ENCODE measurements at places on chromosomes 12 and 14.

DNA sequence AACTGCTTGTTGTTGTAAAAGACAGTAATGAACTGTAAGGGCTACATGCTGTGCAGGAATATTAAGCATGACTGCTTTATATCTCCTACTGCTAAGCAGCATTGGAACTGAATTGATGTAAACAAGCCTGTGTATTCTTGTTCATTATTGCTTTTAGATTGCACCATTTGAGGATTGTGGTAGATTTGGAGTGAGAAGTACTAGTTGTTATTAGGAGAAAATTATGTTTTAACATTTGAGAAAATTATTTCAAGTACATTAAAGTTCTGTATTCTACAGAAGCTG lies 212.7 kb downstream of the ERC1 start:
- DNase-seq, result no peak

- DNase-seq, result no peak
These were observed 299.0 kb downstream of the TTC6 start for GRCh38 chr14:37894463-37894862.

DNA sequence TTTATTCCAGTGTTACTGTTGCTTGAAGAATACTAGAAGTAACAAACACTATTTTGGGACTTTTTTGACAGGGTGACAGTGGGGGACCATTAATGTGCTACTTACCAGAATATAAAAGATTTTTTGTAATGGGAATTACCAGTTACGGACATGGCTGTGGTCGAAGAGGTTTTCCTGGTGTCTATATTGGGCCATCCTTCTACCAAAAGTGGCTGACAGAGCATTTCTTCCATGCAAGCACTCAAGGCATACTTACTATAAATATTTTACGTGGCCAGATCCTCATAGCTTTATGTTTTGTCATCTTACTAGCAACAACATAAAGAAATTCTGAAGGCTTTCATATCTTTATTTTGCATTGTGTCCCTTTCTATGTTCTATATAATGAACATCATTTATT lies 44.5 kb downstream of the TMPRSS12 start:
- no peak for DNase-seq

DNA sequence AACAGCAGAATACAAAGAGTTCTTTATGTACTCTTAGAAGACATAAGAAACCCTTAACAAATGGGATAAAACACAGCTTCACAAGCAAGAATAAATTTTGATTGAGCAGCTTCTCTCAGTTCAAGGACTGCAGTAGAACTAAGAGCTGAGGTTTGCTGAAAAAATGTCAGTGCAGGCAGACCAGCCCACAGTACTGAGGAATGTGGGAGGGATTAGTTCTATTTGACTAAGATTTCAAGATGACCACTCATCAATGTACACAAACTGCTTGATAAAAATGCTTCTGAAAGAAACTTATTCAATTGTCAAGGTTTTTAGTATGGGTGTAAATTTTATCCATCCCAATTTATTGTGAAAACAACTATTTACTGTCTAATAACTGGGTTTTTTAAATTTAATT lies 138.4 kb downstream of the SEC23A start:
- no peak for DNase-seq

DNA sequence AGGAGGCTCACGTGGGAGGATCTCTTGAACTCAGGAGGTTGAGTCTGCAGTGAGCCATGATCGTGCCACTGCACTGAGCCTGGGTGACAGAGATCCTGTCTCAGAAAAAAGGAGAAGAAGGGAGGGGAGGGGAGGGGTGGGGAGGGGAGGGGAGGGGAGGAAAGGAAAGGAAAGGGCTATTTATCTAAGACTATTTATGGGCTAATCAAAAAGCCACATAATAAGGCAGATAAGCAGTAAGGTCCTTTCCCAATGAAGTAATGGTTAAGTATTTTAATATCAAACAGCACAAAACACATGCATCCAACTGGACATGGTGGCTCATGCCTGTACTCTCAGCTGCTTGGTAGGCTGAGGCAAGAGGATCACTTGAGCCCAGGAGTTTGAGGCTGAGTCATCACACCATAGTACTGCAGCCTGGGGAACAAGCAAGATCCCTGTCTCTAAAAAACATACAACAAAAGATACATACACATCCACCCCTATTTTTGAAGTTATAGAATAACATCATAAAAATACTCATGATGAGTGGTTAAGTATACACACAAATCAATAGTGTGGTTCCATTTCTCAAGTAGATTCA lies 9.7 kb downstream of the PAWR start:
- no peak for DNase-seq

GRCh38 chr12:113831016-113831415 lies 135.1 kb downstream of the RBM19 start:
- no peak for DNase-seq

DNA sequence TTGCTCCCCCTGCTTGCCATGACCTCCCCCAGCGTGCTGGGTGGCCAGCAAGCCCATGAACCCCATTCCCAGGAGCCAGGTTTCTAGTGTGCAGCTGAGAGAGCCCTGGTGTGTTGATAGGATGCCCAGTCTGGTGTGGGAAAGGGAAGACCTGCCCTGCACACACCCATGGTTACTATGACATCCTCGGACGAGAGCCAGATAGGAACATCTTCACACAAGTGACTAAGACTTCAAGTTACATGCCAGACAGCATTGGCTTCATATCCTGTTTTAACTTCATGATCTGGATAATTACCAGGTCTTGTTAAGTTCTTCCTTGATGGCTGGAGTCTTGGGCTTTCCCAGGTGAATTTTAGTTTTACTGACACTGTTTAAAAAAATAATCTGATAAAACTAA lies 196.6 kb upstream of the EGLN3 start:
- no peak for DNase-seq

GRCh38 chr14:94885481-94886155 lies 115.7 kb upstream of the GSC start:
- no peak for DNase-seq

DNA sequence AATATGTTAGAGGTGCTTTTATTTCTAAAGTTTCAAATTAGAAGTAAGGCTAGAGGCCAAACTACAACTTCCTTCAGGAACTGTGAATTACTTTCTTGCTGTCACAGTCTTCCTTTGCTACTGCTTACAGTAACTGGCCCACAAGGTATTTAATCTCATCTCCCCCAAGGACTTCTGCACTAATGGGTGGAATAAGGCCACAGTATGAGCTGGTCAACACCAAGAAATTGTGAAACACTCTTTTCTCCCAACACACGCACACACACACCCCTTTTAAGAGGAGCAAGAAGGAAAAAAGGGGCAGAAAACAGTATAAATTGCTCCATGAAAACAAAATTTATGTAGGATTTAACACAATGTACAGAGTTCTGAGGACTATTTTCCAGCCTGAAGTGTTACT lies 45.6 kb downstream of the SCAF11 start:
- DNase-seq, result no peak

- DNase-seq, result no peak
These were observed 13.7 kb upstream of the PRPF39 start for GRCh38 chr14:45070215-45070614.

GRCh38 chr12:120468325-120468820 lies 1.2 kb downstream of the SRSF9 start:
- DNase-seq, result no peak

GRCh38 chr12:63037746-63038712 lies 103.1 kb upstream of the PPM1H start:
- DNase-seq, result no peak

DNA sequence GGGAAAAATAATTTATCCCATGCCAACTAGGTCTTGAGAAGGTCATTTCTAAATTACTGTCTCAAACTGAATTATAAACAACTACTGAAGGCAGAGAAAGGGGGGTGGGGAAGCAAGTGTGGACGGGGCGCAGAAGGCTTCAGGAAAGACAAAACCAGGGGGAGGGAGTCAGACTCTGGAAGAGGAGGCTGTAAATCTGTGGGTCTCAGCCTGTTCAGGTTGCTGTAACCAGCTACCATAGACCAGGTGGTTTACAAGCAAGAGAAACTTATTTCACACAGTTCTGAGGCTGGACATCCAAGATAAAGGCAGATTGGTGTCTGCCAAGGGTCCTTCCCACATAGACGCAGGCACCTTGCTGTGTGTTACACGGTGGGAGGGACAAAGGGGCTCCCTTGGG lies 39.9 kb upstream of the FZD10 start:
- no peak for DNase-seq

DNA sequence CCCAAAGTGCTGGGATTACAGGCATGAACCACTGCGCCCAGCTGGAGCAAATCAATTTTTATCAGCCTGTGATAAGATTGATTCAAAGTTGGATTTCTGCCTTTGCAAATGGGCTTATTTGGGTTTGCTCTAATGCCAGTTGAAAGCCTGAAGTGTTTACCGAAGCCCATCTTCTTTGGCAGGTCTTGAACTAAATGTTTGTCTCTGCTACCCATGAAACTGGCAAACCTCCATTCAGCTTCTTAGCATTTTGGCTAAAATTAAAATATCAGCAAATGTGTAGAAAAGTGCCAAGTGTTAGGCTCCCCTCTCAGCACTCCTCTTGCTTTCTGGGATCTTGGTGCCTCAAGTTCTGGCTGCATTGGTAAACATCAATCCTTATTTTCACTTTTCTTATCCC lies 61.5 kb downstream of the MGAT4C start:
- DNase-seq, result no peak

GRCh38 chr12:53659011-53659551 lies 16.8 kb downstream of the ATP5MC2 start:
- no peak for DNase-seq

GRCh38 chr12:581321-581720 lies 81.9 kb downstream of the NINJ2 start:
- DNase-seq, result no peak

DNA sequence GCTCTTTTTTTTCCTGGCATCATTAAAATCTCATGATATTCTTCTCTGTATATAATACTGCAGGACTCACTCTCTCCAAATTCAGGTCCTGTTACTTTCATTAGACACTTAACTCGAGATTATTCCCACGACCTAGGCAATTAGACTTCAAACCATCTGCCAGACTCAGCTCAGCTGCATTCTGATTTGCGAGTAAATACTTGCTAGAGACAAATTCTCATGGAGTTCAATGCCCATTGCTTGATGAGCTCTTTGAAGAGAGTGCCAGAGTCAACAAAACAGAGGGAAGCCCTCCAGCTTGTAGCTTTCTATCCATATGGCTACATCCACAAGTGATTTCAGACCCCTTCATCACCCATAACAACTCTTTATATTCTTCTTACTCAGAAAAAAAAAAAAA lies 88.3 kb downstream of the GTF2A1 start:
- no peak for DNase-seq

GRCh38 chr14:78566026-78566858 lies 396.1 kb downstream of the NRXN3 start:
- DNase-seq, result peak; percentile 4

DNA sequence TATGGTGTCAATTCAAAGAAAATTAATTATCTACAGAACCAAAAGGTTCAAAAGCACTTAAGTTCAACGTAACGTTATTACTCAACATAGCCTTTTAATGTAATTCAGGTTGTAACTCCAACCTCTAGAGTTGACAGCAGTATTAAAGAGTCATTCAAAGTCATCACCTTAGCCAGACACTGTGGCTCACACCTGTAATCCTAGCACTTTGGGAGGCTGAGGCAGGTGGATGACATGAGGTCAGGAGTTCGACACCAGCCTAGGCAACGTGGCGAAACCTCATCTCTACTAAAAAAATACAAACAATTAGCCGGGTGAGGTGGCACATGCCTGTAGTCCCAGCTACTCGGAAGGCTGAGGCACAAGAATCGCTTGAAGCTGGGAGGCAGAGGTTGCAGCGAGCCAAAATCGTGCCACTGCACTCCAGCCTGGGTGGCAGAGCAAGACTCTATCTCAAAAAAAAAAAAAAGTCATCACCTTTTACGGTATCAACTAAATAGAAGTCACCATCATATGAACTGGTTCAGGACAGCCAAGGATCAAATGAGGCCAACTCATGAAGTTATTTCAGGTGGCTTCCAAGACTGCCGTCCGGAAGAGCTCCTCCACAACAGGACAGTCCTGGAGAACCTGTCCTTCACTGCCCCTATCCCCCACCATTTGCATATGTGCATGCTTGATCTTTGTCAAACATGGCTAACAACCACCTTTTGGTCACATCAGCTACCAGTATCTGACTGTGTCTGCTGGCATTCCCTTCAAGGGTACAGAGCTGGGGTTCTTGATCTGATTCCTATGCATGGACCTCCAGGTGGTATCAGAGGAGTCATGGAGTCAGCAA lies 4.2 kb downstream of the PPTC7 start:
- DNase-seq, result no peak

GRCh38 chr12:92757597-92758121 lies 54.9 kb downstream of the PLEKHG7 start:
- DNase-seq, result no peak

GRCh38 chr12:80702889-80703805 lies 4.3 kb upstream of the MYF6 start:
- no peak for DNase-seq

GRCh38 chr14:74238974-74239847 lies at the start of gene VSX2:
VSX2 (plus strand) TSS chr14:74239449; CDS start chr14:74239562, 113 bp downstream.
- no peak for DNase-seq

GRCh38 chr12:48818831-48819590 lies 715 bp downstream of the CACNB3 start:
- DNase-seq, result no peak

DNA sequence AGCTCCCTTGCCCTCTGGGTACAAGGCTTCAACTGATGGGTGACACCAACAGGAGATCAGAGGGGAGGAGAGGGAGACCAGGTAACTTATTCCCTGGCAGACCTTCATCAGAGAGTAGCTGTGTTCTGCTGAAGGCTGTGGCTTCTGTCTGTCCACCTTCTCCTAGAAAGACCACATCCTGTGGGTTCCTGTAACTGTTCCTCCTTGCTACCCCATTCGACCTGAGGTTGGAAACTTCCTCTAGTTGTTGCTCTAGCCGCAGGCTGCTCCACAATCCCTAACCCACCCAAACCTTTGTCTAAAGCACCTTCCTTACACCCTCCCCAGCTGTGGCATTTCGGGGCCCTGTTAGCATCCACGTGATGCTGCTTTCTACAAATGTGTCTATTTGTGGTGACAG lies 454.2 kb downstream of the DPF3 start:
- no peak for DNase-seq

DNA sequence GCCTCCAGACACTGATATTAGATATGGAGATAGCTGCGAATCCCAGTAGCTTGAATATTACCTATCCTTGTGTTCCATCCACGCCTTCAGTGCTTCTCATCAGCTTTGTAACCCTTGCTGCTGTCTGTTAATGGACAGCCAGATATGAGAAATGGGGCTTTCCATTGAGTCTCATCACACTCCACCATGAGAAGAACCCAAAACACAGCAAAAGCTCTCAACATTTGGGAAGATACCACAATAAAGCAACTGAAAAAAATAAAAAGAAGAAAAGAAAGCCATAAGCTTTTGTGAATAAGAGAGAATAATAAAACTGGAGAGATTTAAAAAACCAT lies 225.4 kb downstream of the GALC start:
- no peak for DNase-seq

GRCh38 chr14:61570549-61571290 lies 124.6 kb upstream of the HIF1A start:
- DNase-seq, result no peak

GRCh38 chr12:121357331-121357730 lies 5.1 kb upstream of the ANAPC5 start:
- DNase-seq, result no peak

DNA sequence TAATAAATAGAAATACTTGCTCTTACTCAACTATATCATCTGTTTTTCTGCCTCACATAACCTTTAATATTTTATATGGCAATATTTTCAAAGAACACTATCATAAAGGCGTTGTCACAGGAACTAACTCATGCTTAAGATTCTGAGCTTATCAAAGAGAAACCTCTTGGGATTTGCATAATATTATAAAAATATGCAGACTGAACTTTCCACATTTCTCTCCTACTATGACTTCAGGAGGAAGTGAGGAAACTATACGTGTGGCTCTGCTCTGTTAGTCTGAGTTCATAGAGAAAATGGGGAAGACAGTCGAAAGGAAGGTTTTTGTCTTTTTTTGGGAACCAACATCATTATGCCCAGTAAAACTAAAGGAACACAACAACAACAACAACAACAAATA lies 124.7 kb downstream of the GARIN6 start:
- no peak for DNase-seq

Measured in stimulated activated CD8-positive, alpha-beta memory T cell treated with anti-CD3 and anti-CD28 coated beads, Interleukin-2, amount 100 ng/mL, for 1 hour (primary cell).